KBM-7 (cell line): ENCODE measurements at places on chromosomes 3 and 15.

GRCh38 chr3:54709785-54710184, 218.1 kb downstream of the LRTM1 start:
- DNase-seq, result no peak

DNA sequence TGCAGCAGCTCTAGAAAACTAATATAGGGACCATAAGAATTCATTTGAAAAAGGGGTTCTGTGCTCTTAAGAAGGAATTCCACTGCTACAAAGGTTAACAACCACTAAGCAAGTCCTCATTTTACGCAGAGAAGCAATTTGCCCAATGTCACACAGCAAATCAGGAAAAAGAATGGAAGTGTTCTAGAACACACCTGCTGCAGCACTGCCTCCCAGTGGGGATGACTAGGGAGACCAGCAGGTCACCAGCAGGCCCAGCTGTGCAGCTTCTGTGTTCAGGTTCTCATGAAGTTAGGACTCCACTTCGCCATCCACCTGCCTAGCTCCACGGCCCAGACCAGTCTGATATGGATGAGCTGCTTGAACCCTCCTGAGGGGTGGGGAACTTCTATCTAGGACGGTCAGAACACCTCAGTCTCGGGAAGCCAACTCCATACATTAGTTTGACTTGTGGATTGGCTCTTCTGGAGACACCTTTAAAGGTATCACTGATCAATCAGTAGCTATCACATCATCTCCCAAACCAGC, 18.6 kb downstream of the POMGNT2 start:
- DNase-seq, result no peak

DNA sequence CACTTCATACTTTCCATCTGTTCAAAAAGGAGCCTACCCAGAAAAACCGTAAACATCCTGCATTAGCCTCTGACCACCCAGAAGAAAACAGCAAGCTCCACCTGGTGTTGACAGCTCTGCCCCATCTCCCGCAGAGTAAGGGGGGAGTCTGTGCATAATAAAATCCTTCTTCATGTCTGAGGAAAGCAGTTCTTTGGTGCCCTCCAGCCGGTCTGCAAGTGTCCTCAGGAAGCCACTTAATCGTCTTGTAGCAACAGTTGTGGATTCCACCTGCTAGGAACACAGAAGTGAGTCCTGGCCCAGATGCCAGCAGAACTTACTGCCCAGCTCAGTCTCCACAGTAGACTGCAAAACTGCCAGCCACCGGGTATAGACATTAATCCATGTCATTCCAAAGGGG, 22.5 kb downstream of the RIOX2 start:
- no peak for DNase-seq

DNA sequence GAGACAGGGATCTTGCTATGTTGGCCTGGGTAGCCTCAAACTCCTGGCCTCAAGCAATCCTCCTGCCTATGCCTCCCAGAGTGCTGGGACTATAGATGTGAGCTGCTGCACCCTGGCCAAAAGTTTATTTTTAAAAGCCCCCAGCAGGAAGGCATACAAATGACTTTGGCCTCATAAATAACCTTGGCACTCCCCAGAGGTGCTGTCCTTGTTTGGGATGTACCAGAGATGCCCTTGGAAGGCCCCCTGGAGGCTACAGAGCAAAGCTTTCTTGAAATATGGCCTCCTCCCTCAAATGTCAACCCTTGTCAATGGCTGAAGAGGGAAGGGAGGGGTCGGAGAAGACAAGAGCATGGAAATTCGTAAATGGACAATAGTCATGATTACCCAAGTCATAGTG, 14.0 kb upstream of the RTP3 start:
- DNase-seq, result no peak

GRCh38 chr3:50364573-50365079, 5.3 kb upstream of the TMEM115 start:
- no peak for DNase-seq
